ENCODE measurements at places on chromosomes 11 and 22.

DNA sequence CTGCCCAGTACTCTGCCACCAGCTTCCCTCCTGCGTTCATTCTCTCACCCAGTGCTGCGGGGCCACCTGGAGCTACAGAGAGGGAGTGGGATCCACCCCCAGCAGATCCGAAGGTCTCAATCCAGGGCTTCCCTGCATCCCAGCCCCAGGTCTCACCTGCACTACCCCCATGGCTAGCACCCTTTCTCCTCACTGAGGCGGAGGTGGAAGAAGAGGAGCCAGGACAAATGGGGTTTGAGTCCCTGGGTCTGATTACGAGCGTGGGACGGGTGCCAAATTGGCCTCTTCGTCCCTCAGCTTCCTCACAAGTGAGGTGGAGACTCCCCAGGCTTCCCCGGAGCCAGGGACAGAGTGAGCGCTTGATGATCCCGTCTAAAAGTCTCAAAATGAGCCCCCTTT lies 64.2 kb downstream of the NFAM1 start:
- DNase-seq, result no peak

GRCh38 chr11:3049430-3050243 lies 7.6 kb downstream of the CARS1 start:
- no peak for DNase-seq

DNA sequence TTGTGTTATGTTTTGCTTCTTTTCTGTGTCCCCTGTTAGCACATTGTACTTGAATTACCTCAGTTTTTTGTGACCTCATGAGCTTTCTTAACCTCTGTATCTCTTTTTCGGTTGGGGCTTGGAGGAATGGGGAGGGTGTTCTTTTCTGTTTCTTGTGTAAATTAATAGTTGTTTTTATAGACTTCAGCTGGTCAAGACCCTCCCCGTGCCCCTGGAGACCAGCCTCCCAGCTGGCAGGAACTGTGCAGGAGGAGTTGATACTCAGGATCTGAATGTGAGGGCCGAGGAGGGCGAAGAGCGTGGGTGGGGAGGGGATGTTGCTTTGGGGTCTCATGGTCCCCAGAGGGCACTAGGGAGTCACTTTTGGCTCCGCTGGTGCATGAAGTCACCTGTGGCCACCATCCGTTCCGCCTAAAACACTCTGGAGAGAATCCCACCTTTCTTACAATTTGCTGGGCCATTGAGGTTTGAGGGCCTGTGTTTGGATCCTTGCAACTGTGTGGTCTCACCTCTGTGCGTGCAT lies 44.3 kb upstream of the NNMT start:
- DNase-seq, result no peak

DNA sequence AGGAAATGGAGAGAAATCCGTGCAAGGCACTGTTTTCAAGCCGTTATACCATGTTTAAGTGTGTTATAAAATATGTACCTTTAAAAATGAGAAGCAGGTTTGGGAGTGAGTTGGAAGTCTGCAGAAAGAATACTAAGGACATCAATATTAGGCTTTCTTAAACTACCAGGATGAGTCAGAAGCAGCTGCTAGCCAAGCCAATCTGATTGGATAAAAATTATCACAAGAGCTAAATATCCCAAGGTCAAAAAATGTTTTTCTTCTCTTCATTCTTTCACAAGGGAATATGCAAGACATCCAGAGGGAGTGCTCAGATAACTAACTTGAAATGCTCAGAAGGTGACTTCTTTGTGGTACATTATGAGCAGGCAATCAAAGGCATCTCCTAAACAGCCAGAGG lies 19.3 kb upstream of the CKAP5 start:
- no peak for DNase-seq

DNA sequence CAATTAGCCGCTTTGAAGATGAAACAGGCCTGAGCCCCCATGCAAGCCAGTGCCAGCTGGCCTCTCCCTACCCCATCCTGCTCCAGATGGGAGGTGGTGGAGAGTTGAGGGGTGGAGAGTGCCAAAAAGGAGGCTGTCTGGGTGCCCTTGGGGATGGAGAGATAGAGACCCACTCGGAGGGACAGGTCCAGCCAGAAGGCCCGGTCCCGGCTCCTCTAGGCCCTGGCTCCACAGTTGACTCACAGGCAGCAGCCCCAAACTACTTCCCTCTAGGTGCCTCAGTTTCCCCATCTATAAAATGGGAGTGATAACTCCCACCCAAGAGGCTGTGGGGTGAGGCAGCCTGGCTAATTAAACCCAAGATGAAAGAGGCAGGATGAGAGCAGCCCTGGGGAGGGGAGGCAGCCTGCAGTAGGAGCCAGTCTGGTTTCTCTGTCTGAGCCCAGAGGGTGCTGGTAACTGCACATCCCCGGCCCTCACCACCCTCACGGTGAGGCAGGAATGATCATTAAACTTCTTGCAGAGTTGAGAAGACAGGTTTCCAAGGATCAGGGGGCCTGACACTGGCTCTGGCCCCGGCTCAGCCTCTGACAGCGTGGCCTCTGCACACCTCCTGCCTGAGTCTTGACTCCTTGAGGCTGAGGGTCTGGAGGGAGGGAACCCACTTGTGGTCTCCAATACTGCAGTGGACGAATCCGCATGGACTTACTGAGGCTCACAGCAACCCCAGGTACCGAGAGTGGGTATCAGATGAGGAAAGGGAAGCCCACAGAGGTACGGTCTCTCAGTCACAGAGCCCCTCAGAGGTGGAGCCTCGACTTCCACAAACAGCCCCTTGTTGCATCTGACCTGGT lies 1.4 kb upstream of the AP5B1 start:
- DNase-seq, result no peak

DNA sequence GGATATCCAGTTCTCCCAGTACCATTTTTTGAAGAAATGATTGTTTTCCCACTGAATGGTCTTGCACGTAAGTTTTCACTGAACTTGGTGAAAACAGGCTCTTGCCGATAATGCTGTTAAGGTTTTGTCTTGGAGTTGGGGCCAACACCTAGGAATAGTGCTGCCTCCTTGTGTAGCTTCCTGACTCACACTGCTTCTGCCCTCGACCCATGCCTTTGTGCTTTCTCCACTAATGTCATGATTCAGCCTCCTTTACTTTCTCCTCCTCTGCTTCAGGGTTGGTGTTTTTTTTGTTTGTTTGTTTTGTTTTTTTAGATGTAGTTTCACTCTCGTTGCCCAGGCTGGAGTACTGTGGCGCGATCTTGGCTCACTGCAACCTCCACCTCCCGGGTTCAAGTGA lies 30.2 kb downstream of the SLC5A1 start:
- DNase-seq, result no peak

DNA sequence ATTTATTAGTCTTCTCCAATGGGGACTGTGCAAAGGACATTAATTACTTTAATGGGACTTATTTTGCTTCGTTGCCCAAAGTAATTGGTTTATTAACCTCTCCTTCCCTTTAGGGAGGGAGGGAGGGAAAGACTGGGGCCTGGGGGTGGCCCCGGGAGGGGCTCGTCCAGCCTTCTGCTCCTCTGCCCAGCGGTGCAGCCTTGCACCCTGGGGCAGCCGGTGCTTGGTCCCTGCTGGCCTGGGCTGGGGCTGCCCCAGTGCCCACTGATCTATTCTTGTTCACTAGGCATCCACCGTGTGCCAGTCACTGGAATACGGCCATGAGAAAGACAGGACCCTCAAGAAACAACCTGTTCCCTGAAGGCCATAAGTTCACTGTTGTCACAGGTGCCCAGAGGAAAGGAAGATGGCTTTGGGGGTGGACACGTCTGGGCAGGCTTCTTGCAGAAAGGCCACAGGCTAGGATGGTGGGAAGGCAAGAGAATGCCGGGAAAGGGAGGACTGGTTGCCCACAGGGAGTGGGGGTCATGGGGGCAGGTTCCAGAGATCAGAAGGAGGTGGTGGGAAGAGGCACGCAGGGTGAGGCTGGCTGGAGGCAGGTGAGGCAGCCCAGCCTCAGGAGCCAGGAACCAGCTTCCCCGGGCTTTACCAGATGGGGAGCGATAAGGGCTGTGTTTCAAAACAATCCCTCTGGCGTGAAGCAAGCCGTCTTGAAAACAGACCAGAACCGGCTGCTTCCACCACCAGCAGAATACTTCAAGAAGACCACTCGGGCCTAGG lies 47.6 kb upstream of the KCNQ1OT1 start:
- DNase-seq, result no peak

GRCh38 chr11:12238420-12238819 lies 128.0 kb downstream of the MICAL2 start:
- no peak for DNase-seq

GRCh38 chr11:20840341-20840740 lies 171.0 kb downstream of the NELL1 start:
- no peak for DNase-seq

- DNase-seq, result no peak
These were observed 19.1 kb downstream of the HIRA start for GRCh38 chr22:19412478-19412877.

- no peak for DNase-seq
These were observed 144.5 kb downstream of the CTTN start for GRCh38 chr11:70542811-70543210.

- DNase-seq, result peak; percentile 85
These were observed at the start of the genes CYB561A3 and TMEM138 for GRCh38 chr11:61361741-61362541. Gene CYB561A3, minus strand, starts transcription at chr11:61361882. Its CDS starts 5,169 bp downstream, at chr11:61356713. Gene TMEM138, plus strand, starts transcription at chr11:61362374. Its CDS starts 2,017 bp downstream, at chr11:61364391.

DNA sequence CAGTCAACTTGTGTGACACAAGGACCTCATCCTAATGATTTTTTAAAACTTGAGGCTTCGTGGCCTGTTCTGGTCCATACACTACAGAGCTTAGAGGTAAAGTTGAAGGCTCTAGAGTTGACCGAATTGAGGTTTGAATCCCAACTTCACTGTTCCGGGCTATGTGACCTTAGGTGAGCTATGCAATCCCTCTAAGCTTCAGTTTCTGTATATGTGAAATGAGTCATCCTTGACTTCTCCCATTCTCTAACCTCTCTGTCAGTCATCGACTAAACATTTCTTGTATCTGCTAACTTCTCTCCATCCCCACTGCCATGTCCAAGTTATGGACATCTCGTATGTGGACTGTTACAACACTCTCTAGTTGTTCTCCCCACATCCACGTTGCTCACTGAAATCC lies 178.2 kb upstream of the TMEM45B start:
- DNase-seq, result no peak

- DNase-seq, result no peak
These were observed 11.0 kb upstream of the PLAAT2 start for GRCh38 chr11:63573881-63574855.

DNA sequence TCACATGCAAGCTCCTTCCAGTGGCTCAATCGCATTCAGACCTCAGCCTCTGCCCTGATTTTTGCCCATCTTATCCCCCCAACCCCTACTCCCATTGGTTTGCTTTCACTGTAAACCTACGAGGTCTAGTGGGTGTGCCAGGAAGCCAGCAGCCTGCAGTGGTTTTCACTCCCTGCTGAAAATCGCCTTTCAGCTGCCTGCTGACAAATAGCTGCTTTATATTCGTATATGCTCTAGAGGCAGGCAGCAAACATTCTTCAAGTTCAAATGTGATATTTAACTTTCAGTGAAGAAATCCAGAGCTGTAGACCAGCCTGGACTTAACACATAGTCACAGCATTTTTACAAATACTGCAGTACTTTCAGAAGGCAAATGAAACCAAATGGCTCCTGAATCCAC lies 92.8 kb upstream of the APOA1 start:
- DNase-seq, result no peak

DNA sequence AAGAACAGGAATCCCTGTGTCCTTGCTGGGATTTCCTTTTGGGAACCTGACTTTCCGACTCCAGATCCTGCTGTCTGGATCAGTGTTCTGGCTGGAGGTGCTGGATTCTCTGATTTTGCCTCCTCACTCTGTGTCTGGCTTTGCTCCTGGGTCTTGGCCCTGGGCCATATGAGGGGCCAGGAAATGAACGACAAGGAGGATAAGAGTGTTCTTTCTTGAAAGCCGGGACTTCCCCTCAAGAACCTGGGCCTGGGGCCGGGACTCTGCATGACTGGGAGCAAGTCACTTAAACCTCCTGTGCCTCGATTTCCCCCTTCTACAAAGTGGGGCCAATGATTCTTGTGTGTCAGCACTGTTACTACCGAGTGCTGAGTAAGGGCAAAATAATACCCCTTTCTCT lies 2.9 kb upstream of the MYO7A start:
- DNase-seq, result no peak

GRCh38 chr11:46315783-46316563 lies 31.3 kb upstream of the DGKZ start:
- DNase-seq, result no peak

GRCh38 chr11:120964857-120965256 lies 59.0 kb upstream of the TBCEL start:
- DNase-seq, result no peak

- no peak for DNase-seq
These were observed 42.3 kb upstream of the DKK3 start for GRCh38 chr11:12050470-12051286.

DNA sequence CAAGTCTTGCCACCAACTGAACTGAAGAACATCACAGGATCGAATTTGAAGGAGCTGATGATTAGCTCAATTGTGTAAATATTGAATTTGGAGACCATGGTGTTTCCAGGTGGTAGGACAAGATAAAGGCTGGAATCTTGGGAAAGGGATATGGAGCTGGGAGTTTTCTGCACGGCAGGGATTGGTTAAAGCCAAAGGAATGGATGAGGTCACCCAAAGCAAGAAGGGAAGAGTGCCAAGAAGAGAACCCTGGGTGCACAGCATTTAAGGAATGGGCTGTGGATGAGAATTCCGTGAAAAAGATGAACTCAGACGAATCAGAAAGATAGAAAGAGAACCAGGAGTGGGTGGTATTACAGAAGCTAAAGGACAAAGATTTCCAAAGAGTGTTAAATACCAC lies 29.4 kb upstream of the RRAS2 start:
- no peak for DNase-seq

- DNase-seq, result no peak
These were observed 389.2 kb downstream of the SOX6 start for GRCh38 chr11:15967166-15967565.

- DNase-seq, result no peak
These were observed 6.0 kb downstream of the SBF2 start for GRCh38 chr11:10287766-10288715.

DNA sequence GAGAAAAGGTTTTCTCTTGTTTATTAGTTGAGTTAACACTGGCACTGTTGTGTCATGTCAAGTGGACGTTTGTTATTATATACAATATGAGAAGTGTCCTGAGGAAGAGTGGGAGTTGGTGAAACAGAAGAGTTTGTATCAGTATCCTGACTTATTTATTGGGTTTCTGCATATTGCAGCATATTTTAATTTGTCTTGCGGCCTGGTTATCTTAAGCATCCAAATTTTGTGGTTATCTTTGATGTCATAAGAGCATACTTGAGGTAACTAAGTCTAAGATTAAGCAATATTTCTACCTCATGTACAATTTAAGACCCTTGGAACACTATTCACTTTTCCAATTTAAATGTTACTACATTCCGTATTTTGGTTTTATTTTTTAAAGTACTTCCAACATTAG lies 103.5 kb downstream of the DDX10 start:
- DNase-seq, result no peak

DNA sequence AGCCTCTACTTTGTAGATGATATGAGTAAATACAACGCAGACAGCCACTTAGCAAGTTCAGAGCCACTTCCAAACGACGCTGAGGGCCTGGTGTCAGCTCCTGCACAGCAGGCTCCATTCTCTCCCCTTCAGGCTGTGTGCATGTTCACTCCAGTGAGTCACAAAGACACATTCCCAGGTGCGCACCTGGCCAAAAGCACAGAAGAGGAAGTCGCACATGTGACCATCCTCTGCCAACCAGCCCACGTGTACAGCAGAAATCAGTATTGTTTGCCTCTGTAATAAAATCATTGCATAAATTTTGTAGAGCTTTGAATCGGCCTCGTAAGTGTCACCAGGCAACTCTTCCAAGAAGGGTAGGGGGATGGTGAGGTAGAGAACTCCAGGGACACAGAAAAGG lies 19.5 kb upstream of the TPH1 start:
- no peak for DNase-seq

- DNase-seq, result no peak
These were observed 354.0 kb upstream of the CCDC90B start for GRCh38 chr11:83639995-83640758.

Measured in NCI-H1930 (cell line).